ENCODE measurements at places on chromosomes 5 and 9.

DNA sequence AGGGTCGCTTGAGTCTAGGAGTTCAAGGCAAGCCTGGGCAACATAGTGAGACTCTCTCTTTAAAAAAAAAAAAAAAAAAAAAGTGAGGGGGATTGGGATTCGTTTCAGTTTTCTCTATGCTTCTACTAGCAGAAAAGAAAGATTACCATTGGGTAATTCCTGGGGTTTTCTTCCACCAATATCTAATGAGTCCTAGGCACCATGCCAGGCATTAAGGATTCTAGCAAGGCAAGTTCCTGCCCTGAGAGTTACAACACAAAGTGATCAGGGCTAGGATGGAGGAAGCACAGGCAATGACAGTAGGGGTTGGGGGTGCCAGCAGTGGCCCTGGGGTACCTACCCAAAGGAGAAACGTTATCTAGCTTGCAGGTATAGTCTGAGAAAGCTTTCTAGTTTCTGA lies 90.8 kb downstream of the PCDH1 start:
- no peak for DNase-seq

- no peak for DNase-seq
Observed at GRCh38 chr9:32419921-32420320, 35.5 kb downstream of the ACO1 start.

GRCh38 chr5:171872666-171873065 lies 87.0 kb downstream of the SMIM23 start:
- no peak for DNase-seq

DNA sequence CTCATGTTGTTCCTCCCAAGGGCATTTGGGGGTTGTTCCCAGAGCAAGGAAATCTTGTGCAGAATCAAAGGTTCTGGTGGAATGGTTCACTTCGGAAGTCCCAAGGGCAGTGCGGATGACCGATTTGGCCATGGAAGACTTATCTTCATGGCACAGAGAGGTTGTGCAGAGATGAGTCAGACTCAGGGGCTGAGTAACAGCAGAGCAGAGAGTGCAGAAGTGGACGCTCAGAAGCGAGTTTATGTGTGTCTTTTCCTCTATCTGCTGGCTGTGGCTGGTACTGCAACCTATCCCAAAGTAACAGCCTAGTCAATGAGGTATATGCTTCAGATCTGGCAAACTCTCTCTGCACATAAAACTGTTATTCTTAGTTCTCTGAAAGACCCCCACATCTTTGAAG lies 118.1 kb downstream of the DPYSL3 start:
- DNase-seq = no peak

GRCh38 chr9:121871431-121872025 lies 220.1 kb downstream of the DAB2IP start:
- DNase-seq = no peak

GRCh38 chr9:114110180-114110579 lies 11.1 kb upstream of the KIF12 start:
- no peak for DNase-seq

DNA sequence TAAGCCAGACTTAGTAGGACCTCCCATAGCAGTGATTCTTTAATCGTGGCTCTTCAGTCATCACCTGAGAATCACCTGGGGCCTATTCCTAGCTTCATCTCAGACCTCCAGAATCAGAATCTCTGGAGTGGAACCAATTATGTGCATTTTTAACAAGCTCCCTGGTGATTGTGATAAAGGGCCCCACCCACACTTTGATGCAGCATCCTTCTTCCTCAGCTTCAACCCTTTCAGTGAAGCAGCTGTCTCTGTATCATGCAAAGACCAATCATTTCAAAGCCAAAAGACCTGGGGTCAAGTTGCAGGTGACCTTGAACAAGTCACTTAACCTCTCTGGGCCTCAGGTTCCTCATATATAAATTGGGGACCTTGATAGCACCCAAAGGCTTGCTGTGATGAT lies 17.1 kb downstream of the FBXO10 start:
- DNase-seq = no peak

- no peak for DNase-seq
Observed at GRCh38 chr5:124395287-124395686, 351.2 kb downstream of the ZNF608 start.

GRCh38 chr9:121328876-121329681 lies 41.0 kb downstream of the STOM start:
- DNase-seq = no peak

DNA sequence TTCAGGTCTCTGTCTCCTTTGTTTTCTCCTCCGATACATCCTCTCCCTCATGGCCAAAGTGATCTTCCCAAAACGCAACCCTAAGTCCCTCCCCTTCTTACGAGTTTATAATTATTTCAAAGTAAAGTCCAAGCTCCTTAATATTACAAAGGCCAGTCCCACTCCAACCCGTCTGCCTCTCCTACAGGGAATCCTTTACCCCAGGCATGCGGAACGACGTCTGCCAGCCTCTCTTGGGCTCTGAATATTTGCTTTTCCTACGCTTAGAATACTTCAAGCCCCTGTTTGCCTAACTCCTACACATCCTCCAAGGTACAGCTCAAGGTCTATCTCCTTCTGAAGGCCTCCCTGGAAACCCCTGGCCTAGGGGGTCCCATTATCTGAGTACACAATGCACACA lies 246.4 kb downstream of the SLIT3 start:
- no peak for DNase-seq

DNA sequence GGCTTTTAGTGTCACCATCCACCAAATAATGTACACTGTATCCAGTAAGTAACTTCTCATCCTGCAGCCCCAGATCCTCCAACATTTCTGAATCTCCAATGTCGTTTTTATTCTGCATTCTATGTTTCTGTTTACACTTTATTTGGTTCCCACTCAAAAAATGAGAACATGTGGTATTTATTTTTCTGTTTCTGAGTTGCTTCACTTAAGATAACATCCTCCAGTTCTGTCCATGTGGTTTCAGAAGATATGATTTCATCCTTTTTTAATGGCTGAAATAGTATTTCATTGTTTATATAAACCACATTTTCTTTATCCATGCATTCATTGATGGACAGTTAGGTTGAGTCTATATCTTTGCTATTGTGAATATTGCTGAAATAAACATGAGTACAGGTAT lies 677.3 kb upstream of the FTMT start:
- DNase-seq = no peak

DNA sequence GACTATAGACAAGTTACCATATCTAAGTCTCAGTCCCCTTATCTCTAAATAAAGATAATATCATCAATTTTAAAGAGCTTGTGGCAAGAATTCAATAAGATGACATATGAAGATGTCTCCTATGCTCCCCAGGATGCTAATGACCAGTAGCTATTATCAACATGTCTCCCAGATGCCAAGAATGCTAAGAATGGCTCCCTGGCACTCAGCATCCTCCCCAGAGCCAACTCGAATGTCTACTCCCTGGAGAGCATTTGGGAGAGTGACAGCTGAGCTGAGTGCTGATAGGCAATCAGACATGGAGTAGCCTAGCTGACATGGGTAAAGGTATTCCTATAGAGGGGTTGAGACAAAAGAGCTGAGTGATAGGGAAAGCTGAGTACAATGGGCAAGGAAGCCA lies 15.9 kb downstream of the P4HA2 start:
- no peak for DNase-seq

DNA sequence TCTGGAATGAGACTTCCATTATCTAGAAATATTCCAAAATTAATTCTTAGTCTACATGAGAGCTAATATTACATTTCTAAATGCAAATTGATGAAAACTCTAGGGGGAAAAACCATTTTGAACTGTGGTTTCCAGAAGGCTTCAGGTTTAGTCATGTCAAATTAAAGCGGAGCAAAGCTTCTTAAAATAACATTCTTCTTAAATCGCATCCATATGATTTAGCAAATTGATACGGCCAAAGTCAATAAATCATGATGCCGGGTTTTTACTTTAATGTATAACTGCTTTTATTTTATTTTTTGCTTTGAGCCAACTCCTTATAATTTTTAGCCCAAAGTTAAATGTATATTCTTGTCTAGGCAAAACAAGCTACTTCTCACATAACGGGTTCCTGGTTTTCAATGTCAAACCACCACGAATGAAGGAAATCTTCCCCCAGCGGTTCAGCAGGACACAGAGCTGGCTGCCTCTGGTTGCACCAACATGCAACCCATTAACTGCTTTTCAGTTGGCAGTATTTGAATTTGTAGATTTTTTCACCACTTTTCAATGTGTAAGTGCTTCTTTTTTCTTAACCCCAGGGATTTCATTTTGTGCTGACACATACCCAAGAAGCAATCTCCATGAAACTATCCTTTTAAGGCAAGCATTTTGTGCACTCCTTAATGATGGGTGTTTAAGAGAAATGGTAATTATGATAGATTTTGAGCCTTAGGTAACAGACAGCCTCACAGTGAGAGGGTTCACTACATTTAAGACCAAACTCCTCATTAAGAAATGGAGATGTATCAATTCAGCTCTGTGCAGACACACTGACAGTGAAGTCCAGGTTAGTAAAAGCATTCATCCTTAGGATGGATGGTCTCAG lies 35.5 kb downstream of the EFNA5 start:
- no peak for DNase-seq

- DNase-seq = no peak
Observed at GRCh38 chr9:89765211-89765946, 160.6 kb downstream of the GADD45G start.

GRCh38 chr5:136174021-136174659 lies 18.8 kb downstream of the SMIM32 start:
- DNase-seq = no peak

GRCh38 chr9:6502399-6502798 lies 89.4 kb downstream of the UHRF2 start:
- no peak for DNase-seq

GRCh38 chr9:97802276-97802675 lies 50.8 kb upstream of the FOXE1 start:
- no peak for DNase-seq

GRCh38 chr9:134850611-134851010 lies 30.0 kb upstream of the FCN2 start:
- DNase-seq = no peak

- no peak for DNase-seq
Observed at GRCh38 chr5:168136340-168136739, 155.1 kb upstream of the WWC1 start.

DNA sequence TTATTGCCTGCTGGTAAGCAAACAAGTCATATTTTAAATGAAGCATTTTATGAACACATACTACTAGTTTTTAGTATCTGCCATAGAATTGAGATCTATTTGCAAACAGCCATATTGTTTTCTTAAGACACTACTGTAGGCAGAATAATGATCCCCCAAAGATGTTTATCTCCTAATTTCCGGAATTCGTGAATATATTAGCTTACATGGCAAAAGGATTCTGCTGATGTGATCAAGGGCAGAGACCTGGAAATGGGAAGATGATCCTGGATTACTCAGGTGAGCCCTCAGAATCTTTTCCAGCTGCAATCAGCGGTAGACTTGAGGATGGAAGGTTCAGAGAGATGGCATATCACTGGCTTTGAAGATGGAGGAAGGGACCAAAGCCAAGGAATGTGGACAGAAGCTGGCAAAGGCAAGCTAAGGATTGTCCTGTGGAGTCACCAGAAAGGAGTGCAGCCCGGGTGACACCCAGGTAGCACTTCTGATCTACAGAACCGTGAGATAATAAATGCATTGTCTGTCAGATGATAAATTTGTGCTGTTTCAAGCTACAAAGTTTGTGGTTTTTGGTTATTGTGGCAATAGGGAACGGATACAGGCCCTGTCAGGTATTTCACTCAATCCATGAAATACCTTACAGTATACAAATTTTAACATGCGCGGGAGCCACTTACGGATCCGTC lies 1.0 kb upstream of the ERCC6L2 start:
- DNase-seq = no peak

DNA sequence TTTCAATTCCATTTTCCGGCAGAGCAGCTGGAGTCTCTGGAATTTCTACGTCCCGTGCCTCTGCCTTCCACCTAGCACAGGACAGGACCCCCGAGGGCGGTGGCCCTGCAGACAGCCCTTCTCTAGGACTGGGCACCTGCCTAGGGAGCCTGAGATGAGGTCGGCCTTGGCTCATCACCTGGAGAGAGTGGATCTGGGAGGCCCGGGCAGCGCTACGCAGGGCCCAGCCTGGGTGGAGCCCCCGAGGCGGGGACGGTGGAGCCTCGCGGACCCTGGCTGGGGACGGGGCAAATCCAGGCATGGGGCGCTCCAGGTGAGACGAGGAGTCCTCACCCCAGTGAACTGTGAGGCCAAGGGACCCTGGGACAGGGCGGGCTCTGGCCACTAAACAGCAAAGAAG lies 114.5 kb downstream of the MTRR start:
- no peak for DNase-seq

DNA sequence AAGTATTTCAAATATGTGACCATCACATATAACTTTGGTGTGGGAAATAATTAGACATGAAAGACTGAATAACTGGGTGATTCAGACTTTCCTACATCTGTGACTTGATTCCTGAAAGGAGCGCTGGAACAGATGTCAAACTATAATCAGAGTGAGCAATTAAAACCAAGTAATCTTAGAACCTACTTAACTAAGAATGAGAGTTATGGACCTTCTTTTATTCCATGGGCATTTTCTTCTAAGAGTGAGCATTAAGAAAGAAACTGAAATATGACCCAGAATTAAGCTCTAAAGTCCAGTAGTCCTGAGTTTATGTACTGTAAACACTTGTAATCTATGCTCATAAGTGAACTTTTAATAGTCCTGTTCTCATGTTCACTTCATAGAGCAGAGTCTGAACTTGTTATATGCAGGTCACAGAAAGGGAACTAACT lies 68.4 kb downstream of the PAM start:
- no peak for DNase-seq

GRCh38 chr5:22596404-22596970 lies 256.7 kb downstream of the CDH12 start:
- no peak for DNase-seq

DNA sequence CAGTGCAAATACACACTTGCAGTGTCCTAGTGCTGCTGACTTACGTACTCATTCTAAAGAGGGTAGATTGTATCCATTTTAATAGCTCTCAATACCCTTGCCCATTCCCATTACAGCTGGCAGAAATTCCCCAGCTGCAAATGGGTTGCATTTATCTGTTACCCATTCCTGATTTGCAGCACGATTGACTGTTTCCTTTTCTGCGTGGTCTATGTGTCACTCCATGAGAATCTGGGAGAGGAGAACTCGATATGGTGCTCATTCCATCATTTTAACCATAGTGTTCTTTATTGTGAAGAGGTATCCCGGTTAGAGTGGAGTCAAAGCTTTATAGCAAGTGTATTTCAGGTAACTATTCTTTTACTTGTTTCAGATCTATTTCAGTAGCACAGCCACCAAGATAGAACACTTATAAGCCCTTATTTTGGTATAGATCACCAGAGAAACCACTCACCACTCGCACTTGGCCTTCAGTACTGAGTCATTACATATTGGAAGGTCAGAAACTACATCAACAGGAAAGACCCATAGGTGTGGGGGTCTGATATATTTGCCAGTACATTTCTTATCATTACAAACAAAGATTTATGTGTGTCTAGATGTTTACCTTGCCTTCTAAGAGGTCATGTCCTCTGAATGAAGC lies 139.5 kb downstream of the MUSK start:
- no peak for DNase-seq

- no peak for DNase-seq
Observed at GRCh38 chr5:170813231-170813630, 29.7 kb downstream of the GABRP start.

DNA sequence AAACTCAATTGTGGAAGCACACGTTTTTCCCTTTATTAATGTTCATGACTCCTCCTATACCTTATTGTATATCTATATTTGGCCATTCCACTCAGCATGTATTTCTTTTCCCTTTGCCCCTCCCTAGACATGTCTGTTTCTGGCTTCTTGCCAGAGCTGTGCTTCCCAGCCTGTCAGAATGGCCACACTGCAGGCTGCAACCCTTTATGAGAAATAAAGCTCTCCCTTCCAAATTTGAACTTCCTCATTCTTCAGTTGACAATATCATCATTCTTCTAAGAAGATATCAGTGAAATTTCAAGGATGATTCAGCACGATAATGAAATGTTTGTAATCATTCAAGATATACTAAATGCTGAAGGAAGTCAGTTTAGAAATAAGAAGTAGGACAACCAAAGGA lies 107.6 kb upstream of the PRSS3 start:
- DNase-seq = no peak
